AML-193 (cell line): ENCODE measurements at places on chromosomes 7 and 10.

GRCh38 chr7:102434039-102434486, 688 bp downstream of the ORAI2 start:
- no peak for DNase-seq

- DNase-seq, result no peak
These were observed 1066.7 kb downstream of the GRM8 start for GRCh38 chr7:126185959-126186580.

DNA sequence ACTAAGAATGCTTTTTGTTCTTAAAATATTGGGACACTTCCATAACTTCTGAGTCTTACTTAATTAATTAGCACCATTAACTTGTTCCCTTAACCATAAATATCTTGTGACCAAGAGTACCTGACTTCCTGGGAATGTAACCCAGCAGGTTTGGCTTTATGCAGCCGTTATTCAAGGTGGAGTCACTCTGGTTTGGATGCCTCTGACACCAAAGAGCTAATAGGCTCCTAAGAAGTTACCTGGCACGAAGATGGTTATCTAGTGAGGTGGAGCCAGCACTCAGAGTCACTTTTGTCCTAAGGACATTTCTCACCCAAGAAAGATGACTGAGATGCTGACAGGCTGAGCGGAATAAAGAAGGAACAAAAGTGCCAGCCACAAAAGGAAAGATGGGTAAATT, 172.3 kb downstream of the C1GALT1 start:
- DNase-seq, result no peak

GRCh38 chr7:94655848-94656657, at the start of gene SGCE:
TSS of gene SGCE (minus strand) at chr7:94656133. CDS start at chr7:94656098, 35 bp downstream.
- no peak for DNase-seq

DNA sequence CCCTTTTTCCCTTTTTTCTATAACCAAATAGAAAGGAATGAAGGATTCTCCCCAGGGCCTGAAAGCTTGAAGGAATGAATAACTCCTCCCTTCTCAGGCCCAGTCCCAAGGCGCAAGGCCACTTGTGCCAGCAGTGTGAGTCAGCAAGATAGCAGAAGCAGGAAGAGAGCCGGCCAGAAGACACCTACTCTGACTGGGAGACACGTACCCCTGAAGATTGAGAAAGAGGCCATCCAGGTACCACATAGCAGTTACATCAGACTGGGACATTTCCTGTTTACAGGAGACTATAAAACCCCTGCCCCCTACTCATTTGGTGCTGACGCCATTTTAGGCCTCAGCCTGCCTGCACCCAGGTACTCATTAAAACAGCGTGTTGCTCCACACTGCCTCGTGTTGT, 65.5 kb downstream of the LRRC17 start:
- no peak for DNase-seq

- DNase-seq, result no peak
These were observed 72.1 kb upstream of the TNRC18 start for GRCh38 chr7:5495581-5496375.

DNA sequence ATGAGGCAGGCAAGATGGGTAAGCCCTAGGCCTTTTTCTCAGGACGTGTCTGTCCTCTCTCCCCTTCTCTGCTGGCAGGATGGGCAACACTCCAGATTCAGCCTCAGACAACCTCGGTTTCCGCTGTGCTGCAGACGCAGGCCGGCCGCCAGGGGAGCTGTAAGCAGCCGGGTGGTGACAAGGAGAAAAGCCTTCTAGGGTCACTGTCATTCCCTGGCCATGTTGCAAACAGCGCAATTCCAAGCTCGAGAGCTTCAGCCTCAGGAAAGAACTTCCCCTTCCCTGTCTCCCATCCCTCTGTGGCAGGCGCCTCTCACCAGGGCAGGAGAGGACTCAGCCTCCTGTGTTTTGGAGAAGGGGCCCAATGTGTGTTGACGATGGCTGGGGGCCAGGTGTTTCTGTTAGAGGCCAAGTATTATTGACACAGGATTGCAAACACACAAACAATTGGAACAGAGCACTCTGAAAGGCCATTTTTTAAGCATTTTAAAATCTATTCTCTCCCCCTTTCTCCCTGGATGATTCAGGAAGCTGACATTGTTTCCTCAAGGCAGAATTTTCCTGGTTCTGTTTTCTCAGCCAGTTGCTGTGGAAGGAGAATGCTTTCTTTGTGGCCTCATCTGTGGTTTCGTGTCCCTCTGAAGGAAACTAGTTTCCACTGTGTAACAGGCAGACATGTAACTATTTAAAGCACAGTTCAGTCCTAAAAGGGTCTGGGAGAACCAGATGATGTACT, 13.1 kb downstream of the PHKG1 start:
- no peak for DNase-seq

GRCh38 chr7:140534743-140535142, 55.4 kb upstream of the MKRN1 start:
- no peak for DNase-seq

DNA sequence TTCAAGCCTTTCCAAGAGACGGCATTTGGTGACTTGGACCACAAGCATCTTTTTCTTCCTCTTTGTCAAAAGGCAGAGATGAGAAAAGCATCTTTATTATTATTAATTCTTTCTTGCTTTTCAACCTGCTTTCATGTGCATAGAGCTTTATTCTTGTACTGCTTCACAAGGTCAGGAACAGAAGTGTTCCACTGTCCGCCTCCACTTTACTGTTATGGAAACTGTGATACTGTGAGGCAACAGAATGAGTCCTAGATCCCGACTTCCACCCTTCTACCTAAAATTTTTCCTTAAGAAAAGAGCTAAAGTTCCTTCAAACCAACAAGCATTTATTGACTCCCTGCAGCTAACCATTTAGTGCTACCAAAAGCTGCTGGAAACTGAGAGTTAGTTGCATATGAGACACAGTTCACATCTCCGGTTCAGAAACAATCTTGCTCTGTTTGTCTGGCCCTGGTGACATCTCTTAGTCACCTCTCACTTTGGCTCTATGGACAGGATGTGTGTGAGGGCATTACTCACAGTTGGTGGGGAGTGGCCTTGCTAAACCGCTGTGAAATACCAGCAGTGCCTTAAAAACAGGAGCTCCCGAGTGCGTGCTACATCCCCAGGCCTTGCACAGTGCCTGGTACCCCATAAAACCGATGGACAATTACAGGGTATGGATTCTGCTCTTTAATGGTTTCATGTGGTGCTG, 77.1 kb upstream of the TRIL start:
- no peak for DNase-seq

DNA sequence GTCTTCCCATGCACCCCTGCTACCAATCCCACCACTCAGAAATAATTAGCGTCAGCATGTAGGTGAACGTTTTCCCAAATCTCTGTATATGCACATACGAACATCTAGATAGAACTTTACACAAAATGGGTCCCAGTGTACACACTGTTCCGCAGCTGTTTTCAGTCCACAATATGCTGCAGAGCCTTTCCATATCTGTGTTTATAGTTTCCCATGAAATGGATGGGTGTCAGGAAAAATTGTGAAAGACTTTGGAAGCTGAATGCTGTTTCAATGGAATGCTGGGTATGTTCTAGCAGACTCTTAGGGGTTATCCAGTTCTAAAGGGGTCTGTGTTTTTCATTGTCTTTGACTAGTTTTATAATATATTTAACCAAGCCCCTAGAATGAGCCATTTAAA, 13.8 kb downstream of the GRK5 start:
- no peak for DNase-seq

- DNase-seq, result no peak
These were observed 19.2 kb upstream of the GPR146 start for GRCh38 chr7:1024876-1025742.
